ENCODE measurements at places on chromosomes 5 and 9.

- no peak for DNase-seq
Observed at GRCh38 chr5:138705007-138705406, 48.2 kb upstream of the CTNNA1 start.

GRCh38 chr9:77561331-77562018 is 86.6 kb downstream of the GNA14 start:
- DNase-seq, result no peak

- DNase-seq, result no peak
Observed at GRCh38 chr9:27355166-27355565, 58.2 kb upstream of the EQTN start.

GRCh38 chr5:1473746-1474145 is 28.5 kb upstream of the SLC6A3 start:
- no peak for DNase-seq

DNA sequence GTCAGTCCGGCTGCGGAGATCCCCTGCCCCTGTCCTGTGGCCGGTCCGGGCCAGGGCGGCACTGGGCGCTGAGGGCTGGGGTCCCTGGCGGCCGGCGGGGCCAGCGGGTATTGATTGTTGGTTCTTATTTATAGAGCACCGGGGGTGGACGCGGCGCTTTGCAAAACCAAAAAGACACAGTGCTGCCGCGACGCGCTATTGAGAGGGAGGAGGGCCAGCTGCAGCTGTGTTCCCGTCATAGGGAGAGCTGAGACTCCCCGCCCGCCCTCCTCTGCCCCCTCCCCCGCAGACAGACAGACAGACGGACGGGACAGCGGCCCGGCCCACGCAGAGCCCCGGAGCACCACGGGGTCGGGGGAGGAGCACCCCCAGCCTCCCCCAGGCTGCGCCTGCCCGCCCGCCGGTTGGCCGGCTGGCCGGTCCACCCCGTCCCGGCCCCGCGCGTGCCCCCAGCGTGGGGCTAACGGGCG is 2.5 kb downstream of the LRRC26 start:
- DNase-seq, result no peak

DNA sequence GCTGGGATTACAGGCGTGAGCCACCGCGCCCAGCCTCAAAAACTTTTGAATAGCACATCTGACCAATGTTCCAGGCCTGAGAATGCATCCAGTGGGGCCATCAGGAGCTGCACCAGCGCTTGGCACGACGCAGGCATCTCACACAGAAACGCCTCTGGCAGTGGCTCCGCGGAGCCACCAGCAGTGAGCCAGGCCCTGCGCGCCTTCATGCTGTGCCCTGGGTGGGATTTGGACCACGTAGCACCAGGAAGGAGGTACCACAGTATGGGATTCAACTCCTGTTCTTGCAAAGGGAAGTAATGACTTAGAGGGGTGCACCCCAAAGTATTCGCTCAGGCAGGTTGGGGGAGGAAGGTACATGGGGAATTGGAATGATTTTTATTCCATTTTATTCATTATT is 3.0 kb downstream of the CCDC187 start:
- DNase-seq, result no peak

- no peak for DNase-seq
Observed at GRCh38 chr5:101102506-101102905, 199.4 kb upstream of the ST8SIA4 start.

DNA sequence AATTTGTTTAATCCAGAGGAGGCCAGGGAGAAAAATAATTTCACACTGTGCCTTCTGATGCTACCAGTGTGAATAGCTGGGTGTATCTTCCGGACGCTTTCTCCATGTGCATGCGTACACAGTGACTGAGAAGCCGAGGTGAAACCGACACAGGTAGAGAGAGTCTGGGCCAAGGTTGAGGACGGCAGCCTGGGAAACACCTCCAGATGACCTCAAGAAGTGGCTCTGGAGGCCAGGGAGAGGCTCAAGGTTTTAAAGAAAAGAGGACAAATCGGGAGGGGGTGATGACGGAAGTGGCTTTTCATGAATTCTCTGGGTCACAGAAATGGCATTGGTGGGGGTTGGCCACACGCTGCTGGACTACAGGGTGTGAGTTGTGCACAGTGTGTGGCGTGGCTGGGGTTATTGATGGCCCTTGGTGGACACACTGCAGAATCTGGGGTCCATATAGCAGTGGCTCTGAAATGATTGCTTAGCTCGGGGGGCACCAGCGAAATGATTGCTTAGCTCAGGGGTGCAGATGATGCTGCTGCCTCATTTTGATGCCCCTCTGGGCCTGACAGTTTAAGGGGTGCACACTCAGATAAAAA is 34.1 kb upstream of the LRRC14B start:
- DNase-seq, result no peak

GRCh38 chr9:96612105-96612965 is 7.3 kb downstream of the CDC14B start:
- no peak for DNase-seq

DNA sequence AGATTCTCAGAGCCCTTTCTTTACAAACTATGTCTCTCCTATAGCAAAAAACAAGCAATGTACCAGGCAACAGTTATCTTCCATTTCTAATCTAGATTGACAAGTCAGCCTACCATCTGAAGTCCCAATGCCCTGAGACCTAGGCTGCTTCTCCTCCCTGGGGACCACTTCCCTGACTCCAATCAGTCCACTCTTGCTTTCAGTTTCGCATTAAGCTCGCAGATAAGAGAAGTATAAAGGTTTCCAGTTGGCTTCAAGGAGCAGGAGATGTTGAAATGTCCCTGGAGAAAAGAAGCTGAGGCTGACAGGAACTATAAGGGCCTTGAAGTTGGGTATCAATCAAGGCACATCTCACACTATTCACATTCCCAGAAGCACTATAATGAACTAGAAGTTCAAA is 32.3 kb downstream of the ERP44 start:
- no peak for DNase-seq

- no peak for DNase-seq
Observed at GRCh38 chr5:97400537-97400936, 217.5 kb upstream of the RIOK2 start.

DNA sequence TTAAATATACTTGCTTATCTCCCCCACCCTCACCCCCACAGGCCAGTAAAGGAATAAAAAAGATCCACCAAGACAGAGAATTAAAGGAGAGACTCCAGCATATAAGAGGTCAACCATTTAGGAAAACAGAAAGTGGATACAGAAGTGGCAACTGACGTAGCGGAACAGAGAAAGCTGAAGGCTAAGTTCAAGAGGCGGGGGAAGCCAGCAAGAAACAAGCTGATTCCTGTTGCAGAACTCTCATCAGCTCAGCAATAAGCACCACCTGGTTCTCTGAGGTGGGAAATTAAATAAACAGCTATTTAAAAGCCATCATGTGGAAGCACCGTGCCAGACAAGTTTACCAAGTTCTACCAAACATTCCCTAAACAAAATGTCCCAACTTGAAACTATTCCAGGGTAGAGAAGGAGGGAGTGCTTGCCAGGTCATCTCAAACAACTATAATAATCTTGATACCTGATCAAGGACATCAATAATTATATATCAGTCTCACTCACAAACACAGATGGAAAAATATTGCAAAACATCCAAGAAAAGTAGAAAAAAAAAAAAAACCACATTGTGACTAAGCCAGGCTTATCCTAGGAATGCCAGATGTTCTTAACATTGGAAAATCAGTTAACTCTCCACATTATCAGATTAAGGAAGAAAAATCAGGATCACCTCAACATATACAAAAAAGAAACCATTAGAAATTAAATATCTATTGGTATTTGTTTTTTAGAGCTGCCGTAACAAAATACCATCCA is 7.3 kb upstream of the ARL15 start:
- no peak for DNase-seq

- DNase-seq, result no peak
Observed at GRCh38 chr5:36045895-36046294, 20.8 kb downstream of the UGT3A2 start.

- no peak for DNase-seq
Observed at GRCh38 chr5:2803751-2804150, 52.3 kb upstream of the IRX2 start.

DNA sequence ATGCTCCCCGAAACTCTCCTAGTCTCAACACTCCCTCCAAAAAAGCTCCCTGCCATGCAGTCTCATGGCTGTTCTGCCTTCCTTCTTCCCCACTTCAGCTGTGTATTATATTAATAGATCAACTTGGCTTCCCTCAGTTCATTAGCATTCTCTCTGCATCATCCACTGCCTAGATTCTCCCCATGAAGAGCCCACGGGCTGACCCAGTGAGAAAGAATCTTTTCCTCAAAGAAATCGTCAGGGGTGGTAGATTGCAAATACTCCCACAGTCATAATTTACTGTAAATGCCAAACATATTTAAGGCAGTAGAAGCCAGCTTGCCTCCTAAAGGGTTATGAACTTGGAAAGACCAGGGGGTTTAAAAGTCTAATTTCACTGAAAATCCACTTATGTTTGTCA is 33.5 kb downstream of the GNA14 start:
- DNase-seq, result no peak

GRCh38 chr9:97271292-97271691 is 36.2 kb upstream of the CCDC180 start:
- no peak for DNase-seq

- DNase-seq, result no peak
Observed at GRCh38 chr5:81718300-81718699, 32.6 kb downstream of the SSBP2 start.

DNA sequence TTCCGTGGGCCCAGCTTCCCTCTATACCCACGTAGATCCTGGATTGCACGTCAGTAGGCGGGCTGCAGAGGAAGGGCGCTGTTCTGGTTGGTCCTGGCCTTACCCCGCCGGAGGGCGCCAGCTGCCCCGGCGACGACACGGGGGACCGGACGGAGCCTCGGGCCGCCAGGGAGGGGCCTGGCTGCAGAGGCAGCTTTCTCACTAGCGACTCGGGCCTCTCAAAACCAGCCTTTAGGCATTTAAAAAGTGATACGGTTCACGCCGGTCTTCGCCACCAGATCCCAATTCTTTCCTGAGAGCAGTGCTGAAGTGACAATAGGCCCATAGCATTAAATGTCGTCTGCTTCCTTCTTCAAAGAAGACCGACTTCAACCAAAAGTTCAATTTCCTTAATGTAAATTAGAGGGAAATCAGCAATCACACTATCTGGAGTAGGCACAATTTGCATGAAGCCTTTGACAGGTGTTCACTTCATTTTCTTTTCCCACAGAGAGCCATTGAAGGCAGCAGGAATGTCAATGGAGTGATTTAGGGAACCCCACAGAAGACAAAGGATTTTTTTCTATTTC is 17.6 kb upstream of the UBE2D2 start:
- DNase-seq, result no peak

DNA sequence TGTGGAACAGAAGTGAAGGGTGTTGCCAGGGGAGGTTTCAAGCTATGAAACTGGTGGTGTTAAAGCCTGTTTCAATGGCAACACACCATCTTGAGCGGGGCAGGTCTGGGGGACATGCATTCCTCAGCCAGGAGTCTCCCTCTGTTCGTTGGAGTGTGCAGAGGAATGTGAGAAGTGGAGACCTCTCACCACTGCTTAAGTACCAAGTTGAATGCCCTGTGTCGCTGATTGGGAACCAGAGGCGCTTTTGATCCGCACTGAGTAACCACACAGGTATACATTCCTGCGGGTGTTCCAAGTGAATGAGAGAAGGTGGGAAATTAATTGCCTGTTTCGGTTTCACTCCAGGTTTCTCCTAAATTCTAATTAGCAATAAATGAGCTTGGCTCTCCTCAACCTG is 99.4 kb downstream of the LIX1 start:
- no peak for DNase-seq

- no peak for DNase-seq
Observed at GRCh38 chr5:160061770-160062169, 52.8 kb downstream of the TTC1 start.

DNA sequence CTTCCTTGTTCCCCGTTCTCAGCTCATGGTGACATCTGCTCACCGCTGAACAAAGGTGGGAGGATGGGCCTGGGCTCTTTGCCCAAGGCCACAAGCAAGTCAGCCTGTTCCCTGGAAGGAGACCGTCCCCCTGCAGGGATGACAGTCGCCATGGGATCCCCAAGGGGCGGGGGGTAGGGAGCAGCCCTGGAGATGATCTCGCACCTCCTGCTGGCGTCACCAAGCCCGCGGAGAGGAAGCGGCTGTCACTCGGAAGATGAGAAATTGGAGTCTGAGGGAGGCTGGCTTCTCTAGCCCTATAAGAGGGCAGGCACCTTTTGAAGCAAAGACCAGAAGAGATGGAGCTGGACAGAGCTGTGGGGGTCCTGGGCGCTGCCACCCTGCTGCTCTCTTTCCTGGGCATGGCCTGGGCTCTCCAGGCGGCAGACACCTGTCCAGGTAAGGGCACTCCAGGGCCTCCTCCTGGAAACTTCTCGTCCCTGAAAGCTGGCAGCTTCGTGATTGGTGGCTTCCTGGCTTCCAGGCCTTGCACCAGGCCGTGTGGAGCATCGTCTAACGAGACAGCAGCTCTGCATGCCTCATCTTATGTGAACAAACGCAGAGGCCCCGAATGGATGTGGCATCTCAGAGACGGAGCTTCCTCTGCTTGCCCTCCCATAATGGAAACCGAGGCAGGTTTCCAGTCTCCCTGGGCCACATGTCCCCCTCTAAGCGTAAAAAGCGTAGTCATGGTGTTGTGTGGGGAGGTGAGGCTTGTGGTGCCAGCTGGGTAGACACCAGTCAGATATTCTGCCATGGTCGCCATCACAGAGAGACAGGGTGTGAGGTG is at the start of gene FCN2:
Gene FCN2 (plus strand): TSS at position 327 of the 829 bp plus-strand sequence. CDS start 12 bp downstream, at position 339.
- DNase-seq, result no peak

- DNase-seq, result no peak
Observed at GRCh38 chr9:77582961-77583576, 65.1 kb downstream of the GNA14 start.

GRCh38 chr9:76610011-76610352 is 151.0 kb downstream of the GCNT1 start:
- no peak for DNase-seq

GRCh38 chr9:69085569-69086283 is 50.2 kb downstream of the FXN start:
- no peak for DNase-seq

- no peak for DNase-seq
Observed at GRCh38 chr9:110835859-110836271, 167.3 kb downstream of the MUSK start.

- no peak for DNase-seq
Observed at GRCh38 chr5:34539183-34539582, 116.9 kb upstream of the RAI14 start.

- DNase-seq, result no peak
Observed at GRCh38 chr5:82684165-82684564, 393.0 kb downstream of the TMEM167A start.

DNA sequence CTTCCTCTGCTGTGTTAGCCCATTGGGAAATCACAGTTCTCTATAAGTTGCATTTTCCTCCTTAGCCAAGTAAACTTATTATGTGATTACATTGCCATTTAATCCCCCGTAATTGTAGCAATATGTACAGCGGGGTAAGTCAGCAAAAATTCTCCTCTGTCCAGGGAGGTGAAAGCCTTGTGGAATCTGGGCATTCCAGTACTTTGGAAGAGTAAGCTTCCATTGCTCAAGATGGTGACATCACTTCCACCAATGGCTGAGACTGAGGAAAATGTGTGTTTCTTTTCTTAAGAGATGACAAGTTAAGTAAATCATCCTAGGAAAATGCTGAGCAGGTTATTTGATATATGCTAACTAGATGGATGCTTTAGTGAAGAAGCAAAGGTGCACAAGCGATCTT is 436.7 kb downstream of the CETN3 start:
- DNase-seq, result no peak

- DNase-seq, result no peak
Observed at GRCh38 chr5:107104040-107104995, 566.4 kb downstream of the EFNA5 start.

GRCh38 chr5:83157163-83157562 is 79.8 kb downstream of the XRCC4 start:
- no peak for DNase-seq

GRCh38 chr5:103259705-103260355 is 1.3 kb downstream of the MACIR start:
- no peak for DNase-seq

Measured in stimulated activated CD8-positive, alpha-beta memory T cell treated with anti-CD3 and anti-CD28 coated beads, Interleukin-15, amount 100 ng/mL, for 4 hours (primary cell).